ENCODE measurements at places on chromosomes 13 and 19. TPM values are rescaled to one million over a fixed set of nuclear protein-coding genes. Genes with fewer than 3 reads are reported as not detected.

- no peak for DNase-seq
Measured at GRCh38 chr19:51593138-51593890, 22.2 kb downstream of the ZNF175 start.

GRCh38 chr19:42143341-42144234 is 11.3 kb upstream of the POU2F2 start:
- no peak for DNase-seq

The SLAIN1 gene
- polyA plus RNA-seq = 9.5 TPM

The ZNF699 gene
- 0.63 TPM for polyA plus RNA-seq

- DNase-seq = peak; percentile 94
Measured at GRCh38 chr19:49593233-49594113, 2.5 kb downstream of the PRR12 start.

DNA sequence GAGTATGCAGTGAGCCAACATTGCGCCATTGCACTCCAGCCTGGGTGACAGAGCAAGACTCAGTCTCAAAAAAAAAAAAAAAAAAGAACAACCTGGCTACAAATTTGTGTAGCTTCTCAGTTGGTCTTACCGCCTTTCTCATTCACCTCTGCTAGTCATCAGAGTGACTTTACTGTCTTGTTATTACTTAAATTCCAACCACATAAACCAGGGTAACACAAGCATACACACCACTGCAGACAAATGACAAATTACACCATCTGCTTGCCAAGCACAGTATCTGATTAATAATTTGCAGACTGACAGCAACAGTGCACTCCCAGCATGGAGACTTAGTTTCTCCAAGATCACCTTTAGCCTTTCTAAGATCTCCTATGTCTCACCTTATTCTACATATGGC is 11.0 kb downstream of the ZNF14 start:
- no peak for DNase-seq

The LIG4 gene
- 4.3 TPM for polyA plus RNA-seq

DNA sequence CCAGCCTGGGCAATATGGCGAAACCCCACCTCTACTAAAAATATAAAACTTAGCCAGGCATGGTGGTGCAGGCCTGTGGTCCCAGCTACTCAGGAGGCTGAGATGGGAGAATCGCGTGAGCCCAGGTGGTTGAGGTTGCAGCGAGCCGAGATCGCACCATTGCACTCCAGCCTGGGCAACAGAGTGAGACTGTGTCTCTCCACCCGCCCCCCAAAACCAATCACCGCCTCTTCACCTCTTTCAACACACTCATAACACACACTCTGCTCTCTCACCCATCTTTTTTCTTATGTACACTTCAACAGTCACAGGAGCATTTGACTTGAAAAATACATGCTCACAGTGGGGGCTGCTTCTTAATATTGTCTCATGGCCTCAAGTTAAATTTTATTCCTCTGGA is 76.8 kb downstream of the ESD start:
- DNase-seq = no peak
